Activated CD8-positive, alpha-beta T cell treated with anti-CD3 and anti-CD28 coated beads for 36 hours (primary cell): ENCODE measurements at places on chromosomes 2 and 18.
A peak's percentile ranks its signal among the peaks of the same experiment; 100 is the strongest.

DNA sequence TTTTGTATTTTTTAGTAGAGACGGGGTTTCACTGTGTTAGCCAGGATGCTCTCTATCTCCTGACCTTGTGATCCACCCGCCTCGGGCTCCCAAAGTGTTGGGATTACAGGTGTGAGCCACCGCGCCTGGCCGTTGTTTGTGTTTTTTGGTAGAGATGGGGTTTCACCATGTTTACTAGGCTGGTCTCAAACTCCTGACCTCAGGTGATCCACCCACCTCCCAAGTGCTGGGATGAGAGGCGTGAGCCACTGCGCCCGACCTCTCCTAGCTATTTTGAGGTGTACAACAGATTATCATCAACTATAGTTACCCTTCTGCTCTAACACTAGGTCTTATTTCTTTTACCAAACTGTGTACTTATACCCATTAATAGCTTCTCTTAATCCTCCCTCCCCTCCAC, 28.9 kb upstream of the MRPL33 start:
- no peaks in the 10 kb centered on the region for H3K36me3 ChIP-seq
- H3K4me1 ChIP-seq, result no peaks in the 10 kb centered on the region
- no peak overlapping the region for H3K27ac ChIP-seq
- no peak overlapping the region for H3K4me3 ChIP-seq
- no peak for DNase-seq
- peaks cover 1% of the 10 kb centered on the region for H3K27me3 ChIP-seq

DNA sequence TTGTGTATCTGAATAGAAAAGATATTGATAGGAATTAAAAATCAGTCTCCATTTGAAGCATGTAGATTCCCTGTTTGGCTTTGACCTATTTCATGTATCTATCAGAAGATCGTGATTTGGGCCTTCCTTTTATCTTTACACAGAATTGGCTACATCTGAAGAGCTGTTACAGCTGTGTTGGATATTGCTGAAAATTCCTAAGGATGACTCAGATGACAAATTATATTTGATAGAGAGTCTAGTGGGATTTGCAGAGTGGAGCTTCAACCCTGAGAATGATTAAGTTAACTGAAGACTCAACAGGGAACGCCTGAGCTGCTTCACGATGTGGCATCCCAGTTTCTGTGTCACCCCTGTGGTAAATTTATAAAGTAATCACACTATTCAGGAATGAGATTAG, 4.9 kb upstream of the COL3A1 start:
- no peak overlapping the region for H3K27ac ChIP-seq
- no peak for DNase-seq
- H3K4me3 ChIP-seq, result no peak overlapping the region
- H3K27me3 ChIP-seq, result peaks cover 3% of the 10 kb centered on the region
- H3K4me1 ChIP-seq, result peaks cover 3% of the 10 kb centered on the region

DNA sequence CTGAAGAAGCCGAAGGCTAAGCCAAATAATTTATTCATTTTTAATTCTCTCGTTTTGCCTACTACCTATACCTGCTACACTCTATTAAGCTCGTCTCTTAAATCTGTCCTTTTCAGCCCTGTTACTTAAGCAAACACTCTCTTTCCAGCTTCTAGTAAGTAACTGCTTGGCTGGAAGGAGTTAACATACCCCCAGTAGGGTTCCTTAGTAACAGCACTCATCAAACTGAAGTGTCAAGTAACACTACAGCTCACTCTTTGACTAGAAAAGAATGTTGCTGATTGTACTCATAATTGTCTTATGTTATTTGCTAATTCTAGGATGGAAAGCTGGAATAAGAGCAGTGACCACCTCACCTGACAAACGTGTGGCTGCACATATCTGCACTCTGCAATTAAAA, 120.0 kb upstream of the SCN7A start:
- no peak overlapping the region for H3K27ac ChIP-seq
- no peaks in the 10 kb centered on the region for H3K36me3 ChIP-seq
- peaks cover 13% of the 10 kb centered on the region for H3K27me3 ChIP-seq
- peaks cover 12% of the 10 kb centered on the region for H3K4me1 ChIP-seq
- no peak for DNase-seq
- no peak overlapping the region for H3K4me3 ChIP-seq

- H3K4me1 ChIP-seq, result peaks cover 15% of the 10 kb centered on the region
- DNase-seq, result peak; percentile 52
- H3K4me3 ChIP-seq, result no peak overlapping the region
Observed at GRCh38 chr18:48785091-48785614, 165.6 kb downstream of the SMAD7 start.

GRCh38 chr2:73187549-73187948, 14.8 kb upstream of the NOTO start:
- H3K4me1 ChIP-seq, result no peaks in the 10 kb centered on the region
- H3K4me3 ChIP-seq, result no peak overlapping the region
- DNase-seq, result no peak
- no peak overlapping the region for H3K27ac ChIP-seq
- H3K36me3 ChIP-seq, result no peaks in the 10 kb centered on the region
- peaks cover 7% of the 10 kb centered on the region for H3K27me3 ChIP-seq

DNA sequence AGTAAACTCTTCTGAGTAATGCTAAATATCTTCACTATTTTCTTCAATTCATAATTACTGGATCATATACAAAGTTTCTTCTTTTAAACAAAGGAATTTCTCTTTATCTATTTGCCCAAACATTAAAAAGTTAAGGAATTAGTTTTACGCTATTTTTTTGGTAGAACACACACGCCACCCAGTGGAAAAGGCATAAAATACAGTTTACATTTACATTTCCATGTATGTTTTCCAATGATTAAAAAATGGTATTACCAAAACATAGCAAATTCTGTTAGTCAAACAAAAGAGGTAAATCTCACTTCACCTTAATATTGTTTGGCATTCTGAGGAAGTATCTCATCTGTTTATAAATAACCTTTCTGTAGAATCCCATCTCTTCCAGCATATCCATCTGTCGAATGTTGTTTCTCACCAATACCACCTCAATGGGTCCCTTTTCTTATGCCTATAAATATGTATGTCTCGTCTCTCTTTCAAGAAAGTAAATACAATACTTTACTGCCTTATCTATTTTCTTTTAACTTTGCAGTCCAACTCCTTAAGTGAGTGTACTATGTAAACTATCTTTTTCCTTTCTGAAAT, 7.2 kb downstream of the BOLL start:
- no peaks in the 10 kb centered on the region for H3K36me3 ChIP-seq
- H3K4me3 ChIP-seq, result no peak overlapping the region
- no peak overlapping the region for H3K27ac ChIP-seq
- peaks cover 2% of the 10 kb centered on the region for H3K27me3 ChIP-seq
- DNase-seq, result peak; percentile 15

DNA sequence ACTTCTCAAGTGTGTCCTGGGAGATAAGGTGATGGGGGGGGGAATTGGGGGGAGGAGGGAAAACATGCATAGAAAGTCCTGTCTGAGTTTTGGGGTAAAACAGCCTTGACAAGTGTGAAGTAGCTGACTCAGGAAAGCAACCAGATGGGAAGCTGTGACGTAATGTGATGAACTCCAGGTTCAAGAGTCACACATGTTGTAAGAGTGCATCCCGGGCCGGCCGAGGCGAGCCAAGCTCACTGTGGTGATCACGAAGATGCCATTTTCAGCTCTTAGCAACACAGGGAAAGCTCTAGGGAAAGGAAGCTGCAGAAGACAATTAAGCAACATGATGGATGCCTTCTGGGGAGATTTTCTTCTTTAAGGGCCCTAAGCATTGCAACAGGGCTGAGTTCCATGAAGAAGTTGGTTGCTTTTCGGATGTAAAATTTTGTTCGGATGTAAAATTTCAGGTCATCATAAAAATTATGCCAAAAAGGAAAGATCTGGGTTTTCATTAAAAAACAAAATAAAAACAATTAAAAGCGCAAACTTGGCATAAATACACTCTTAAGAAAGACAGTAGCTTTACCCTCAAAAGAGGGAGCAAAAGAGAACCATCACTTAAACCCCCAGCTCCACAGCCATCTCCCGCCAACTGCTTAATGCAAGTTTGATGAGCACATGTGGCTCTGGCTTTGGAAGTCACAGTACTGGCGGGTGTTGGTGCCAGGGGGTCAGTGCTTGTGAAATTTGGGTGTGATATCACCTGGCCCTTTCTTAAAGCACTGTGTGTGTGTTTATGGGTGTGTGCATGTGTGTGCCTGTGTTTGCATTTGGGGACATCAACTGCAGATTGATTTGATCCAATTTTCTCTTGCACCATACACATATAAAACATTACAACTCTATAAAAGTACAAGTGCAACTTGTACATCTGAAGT, 19.1 kb downstream of the SERTAD2 start:
- H3K4me1 ChIP-seq, result peaks cover 42% of the 10 kb centered on the region
- H3K27ac ChIP-seq, result no peak overlapping the region
- H3K36me3 ChIP-seq, result peaks cover 40% of the 10 kb centered on the region
- H3K4me3 ChIP-seq, result no peak overlapping the region
- no peak for DNase-seq

- no peak overlapping the region for H3K27ac ChIP-seq
- H3K27me3 ChIP-seq, result peaks cover 5% of the 10 kb centered on the region
- H3K4me3 ChIP-seq, result no peak overlapping the region
- peaks cover 4% of the 10 kb centered on the region for H3K4me1 ChIP-seq
- no peak for DNase-seq
- H3K36me3 ChIP-seq, result no peaks in the 10 kb centered on the region
Observed at GRCh38 chr18:75124551-75124950, 84.4 kb downstream of the PTGR3 start.

GRCh38 chr2:43223521-43224001, 2.8 kb downstream of the ZFP36L2 start:
- H3K27ac ChIP-seq, result peak overlapping the region; percentile 97
- no peaks in the 10 kb centered on the region for H3K27me3 ChIP-seq
- peak overlapping the region; percentile 94 for H3K4me3 ChIP-seq

- H3K4me1 ChIP-seq, result peaks cover 4% of the 10 kb centered on the region
- H3K36me3 ChIP-seq, result no peaks in the 10 kb centered on the region
- no peak for DNase-seq
- H3K27me3 ChIP-seq, result peaks cover 10% of the 10 kb centered on the region
- H3K27ac ChIP-seq, result no peak overlapping the region
Observed at GRCh38 chr2:102193074-102193473, 6.3 kb downstream of the IL1RL2 start.

DNA sequence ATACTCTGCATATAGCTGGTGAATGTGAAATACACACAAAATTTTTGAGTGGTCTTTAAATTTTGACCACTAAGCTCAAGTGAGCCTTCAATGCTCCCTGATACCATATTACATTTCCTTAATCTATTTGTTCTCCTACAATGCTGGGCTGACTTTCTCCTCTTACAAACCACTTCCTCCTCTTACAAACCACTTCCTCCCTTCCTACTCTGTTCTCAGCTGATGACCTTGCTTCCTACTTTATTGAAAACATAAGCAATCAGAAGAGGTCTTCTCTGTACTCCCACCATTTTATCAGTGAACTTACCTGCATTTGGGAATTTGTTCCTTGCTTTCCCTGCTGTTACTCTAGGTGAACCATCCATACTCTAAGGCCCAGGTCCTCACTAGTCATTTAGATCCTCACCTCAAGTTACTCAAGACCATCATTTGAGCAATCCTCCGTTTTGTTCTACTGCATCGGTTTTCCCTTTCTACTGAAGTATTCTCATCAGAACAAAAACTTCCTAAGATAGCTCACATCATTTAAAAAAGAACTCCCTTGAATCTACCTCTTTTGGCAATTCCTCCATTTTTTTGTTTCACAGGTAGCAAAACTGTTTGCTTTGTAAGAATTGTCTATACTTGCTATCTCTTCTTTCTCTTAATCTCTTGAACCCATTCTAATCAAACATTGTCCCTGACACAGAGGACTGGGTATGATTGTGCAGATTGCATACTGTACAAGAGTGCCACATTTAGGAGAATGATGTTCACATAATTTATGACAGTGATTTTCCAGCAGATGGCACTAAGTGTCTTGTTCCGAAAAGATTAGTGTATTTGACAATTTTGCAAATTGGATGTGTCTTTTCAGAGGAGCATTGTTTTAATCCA, 96.5 kb downstream of the EPB41L5 start:
- DNase-seq, result no peak
- H3K36me3 ChIP-seq, result peaks cover 2% of the 10 kb centered on the region
- H3K4me1 ChIP-seq, result peaks cover 19% of the 10 kb centered on the region
- peak overlapping the region; percentile 87 for H3K27ac ChIP-seq
- no peak overlapping the region for H3K4me3 ChIP-seq
- H3K27me3 ChIP-seq, result no peaks in the 10 kb centered on the region

GRCh38 chr2:198374375-198375082, 570.1 kb downstream of the PLCL1 start:
- peaks cover 31% of the 10 kb centered on the region for H3K27me3 ChIP-seq
- peak; percentile 66 for DNase-seq
- H3K27ac ChIP-seq, result no peak overlapping the region
- no peak overlapping the region for H3K4me3 ChIP-seq
